ENCODE measurements at places on chromosomes 16 and 17.

DNA sequence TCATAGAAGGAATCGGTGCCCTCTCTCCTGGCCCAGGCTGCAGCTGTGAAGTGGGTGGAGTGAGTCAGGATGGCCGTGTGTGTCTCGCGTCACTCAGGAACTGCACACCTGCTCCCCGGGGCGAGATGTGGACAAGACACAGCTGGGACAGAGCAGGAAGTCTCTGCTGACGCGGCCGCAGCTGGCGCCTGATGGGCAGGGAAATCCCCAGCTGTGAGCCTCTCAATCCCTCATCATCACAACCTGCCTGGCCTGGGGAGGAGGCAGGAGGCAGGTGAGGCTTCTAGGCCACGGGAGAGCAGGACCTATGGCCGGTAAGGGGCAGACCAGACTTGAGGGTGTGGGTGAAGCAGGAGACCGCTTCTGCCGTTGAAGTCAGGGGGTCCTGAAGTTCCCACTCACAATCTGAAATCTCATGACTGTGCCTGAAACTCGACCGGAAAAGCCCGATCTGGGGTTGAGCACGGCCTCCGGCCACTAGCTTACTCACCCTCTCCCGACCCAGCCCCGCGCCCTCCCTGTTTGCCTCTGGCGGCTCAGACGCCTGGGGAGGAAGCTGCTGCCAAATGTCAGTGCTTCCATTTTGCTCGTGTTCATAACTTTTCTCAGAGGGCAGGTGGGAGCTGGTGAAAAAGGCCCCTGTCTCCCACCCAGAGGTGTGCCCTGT lies 1.1 kb upstream of the TRPV3 start:
- DNase-seq = peak; percentile 42

GRCh38 chr17:8502126-8502525 lies 66.4 kb downstream of the NDEL1 start:
- DNase-seq = no peak

- no peak for DNase-seq
These were observed 61.0 kb downstream of the ARHGAP17 start for GRCh38 chr16:24954137-24954536.

- no peak for DNase-seq
These were observed 24.4 kb upstream of the WSCD1 start for GRCh38 chr17:6045621-6046357.

DNA sequence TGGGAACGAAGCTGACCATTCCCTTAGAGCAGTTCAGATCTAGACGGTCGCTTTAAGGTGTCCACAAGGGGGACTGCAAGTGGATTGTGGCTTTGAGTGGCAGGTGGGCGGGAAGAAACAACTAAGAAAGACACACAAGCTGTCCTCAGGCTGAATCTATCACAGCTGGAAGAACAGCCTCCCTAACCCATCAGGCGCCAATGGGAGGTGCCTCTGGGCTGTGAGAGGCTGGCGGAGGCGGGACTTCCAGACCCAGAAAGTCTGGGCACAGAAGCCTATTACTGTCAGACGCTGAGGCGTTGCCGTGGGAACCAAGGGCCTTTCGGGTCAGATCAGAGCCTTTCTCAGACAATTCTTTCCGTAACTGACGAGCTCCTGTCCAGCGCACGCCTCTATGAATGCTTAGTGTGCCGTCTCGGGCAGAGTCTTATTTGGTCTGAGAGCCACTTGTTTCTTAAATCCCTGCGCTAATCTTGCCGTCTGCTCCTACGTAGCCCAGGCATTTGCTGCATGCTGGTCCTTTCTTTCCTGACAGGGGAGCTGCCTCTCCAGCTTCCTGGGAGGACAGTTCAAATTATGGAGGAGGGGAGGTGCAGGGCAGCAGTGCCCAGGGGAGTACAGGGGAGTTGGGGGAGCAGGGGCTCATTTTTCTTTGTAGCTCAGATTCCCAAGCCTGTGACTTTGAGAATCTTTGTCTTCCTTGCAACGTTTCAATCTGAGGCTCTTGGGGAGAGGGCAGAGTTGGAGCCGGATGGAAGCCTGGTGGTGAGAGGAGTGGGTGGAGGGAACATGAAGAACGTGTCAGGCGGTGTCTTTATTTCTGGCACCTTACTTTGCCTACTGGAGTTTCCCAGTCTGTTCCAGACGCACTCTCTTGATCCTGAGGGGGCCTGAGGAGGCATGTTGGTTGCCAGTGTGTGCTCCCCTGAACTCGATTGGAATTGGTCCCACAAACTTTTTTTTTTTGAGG lies 618.7 kb downstream of the KCNJ18 start:
- no peak for DNase-seq

GRCh38 chr17:74145756-74146155 lies 57.7 kb upstream of the RPL38 start:
- no peak for DNase-seq

- DNase-seq = no peak
These were observed 100.4 kb upstream of the DNAH17 start for GRCh38 chr17:78677303-78678221.

DNA sequence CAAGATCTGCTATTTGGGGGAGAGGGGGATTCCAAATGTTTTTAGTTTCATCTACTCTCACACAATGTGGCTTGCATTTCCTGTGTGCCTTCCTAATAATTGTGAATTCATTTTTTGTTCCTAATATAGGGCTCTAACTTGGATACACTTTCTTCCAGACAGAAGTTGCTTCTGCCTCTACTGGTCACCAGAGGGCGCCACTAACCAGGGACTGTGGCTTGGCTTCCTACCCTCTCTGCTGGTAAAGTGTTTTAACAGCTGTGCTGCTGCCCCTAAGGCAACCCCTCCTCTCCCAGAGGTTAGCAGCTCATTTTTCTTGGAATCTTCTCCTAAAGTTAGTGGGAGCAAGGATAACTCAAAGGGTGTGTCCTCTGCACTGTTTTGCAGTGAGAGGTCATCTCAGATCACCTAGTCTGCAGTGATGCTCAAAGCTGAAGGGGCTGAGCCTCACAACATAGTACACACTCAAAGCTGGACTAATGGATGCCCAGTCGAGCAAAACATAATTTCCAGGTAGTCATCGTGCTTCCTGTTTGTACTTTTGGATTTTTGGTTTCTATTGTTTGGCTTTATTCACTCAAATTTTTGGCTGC lies 5.0 kb upstream of the PRSS54 start:
- DNase-seq = no peak

- DNase-seq = no peak
These were observed 190.2 kb upstream of the MPHOSPH6 start for GRCh38 chr16:82360024-82360783.

DNA sequence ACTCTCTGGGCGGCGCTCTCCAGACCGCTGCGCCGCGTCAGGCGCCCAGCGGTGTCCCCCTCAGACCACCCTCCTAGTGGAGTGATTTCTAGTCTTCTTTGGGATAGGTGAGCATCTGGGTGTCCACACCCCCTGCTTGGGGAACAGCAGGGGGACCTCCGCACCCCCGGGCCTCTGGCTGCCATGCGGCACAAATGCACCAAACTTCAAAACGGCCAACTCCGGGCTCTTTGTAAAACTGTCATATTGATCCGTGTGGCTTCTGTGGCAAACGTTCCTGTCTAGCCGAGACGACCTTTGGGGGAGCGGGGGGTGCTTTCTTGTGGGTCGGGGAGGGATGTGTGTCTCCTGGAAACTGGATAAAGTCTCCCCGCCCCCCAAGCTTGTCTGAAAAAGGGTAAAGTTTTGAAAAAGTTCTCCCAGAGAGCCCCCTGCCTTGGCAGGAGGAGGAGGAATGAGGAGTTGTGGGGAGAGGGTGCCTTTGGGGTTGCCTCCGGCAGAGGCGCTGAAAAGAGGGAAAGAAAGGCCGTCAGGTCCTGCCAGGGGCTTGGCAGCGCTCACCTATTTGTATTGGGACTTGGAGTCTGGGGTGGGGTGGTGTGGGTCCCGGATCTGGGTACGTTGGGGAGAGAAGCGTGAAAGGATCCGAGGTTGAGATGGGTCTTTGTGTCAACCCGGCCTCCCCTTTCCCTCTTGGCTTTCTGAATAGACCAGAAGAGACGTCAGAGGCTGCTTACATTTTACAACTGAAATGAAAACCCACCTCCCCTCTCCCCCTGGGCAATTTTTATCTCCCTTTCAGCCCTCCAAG lies 2.2 kb upstream of the CHD3 start:
- DNase-seq = peak; percentile 61

DNA sequence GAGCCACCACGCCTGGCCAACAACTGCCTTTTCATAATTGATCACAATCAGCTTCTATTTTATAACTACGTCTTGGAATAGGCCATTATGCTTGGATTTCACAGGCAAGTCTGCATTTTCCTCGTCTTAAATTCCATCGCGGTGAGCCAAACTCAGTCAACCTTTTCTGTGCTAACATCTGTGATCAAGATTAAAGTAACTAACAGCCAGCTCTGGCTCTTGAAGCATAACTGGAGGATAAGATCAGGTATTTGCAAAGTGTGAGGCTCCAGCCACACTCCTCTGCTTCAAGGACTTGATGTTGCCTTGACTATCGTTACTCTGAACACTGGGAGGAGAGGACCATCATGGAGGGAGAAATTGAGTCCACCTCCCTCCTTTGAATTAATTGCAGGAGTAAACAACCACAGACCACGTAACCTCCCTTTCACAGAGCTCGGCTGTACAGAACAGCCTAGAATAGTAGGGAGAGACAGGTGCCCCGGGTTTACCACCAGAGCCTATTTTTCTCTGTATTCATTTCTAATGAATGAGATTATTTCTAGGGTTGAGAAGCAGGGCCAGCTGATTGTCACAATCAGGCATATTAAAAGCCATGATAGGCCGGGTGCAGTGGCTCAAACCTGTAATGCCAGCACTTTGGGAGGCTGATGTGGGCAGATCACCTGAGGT lies 143.0 kb downstream of the XYLT1 start:
- no peak for DNase-seq

DNA sequence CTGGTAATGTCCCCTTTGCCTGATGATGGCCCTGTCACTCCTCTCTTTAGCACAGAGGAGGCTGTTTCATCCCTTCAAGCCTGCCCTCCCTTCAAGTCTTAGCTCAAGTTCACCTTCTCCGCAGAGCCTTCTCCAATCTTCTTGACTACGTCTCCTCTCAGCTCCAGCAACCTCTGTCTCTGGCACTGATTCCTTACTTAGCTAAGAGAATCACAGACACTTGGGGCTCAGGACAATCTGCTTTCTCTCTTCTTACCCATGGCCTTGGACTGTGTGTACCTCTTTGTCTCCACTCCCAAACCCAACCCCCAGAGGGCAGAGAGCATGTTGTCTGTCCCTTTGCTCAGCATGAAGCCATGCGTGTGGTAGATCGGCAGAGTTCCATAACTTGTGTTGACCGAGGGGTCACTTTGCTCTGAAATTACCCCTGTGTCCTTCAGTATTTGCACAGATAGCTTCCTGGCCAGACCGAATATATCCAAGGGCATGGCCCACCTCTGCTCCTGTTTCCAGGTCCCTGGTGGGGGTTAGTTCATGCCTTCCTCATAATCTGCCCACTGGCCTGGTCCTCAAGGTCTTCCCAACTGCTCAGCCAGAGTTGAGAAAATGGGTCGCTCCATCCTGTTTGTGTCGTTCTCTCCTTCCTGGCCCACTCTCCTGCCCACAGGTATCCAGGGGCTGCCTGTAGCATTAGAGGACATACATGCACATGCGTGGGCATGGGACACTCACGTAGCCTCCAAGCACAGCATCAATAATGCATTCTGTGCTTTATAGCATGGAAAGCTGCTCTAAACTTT lies 41.6 kb downstream of the MAPT start:
- no peak for DNase-seq

DNA sequence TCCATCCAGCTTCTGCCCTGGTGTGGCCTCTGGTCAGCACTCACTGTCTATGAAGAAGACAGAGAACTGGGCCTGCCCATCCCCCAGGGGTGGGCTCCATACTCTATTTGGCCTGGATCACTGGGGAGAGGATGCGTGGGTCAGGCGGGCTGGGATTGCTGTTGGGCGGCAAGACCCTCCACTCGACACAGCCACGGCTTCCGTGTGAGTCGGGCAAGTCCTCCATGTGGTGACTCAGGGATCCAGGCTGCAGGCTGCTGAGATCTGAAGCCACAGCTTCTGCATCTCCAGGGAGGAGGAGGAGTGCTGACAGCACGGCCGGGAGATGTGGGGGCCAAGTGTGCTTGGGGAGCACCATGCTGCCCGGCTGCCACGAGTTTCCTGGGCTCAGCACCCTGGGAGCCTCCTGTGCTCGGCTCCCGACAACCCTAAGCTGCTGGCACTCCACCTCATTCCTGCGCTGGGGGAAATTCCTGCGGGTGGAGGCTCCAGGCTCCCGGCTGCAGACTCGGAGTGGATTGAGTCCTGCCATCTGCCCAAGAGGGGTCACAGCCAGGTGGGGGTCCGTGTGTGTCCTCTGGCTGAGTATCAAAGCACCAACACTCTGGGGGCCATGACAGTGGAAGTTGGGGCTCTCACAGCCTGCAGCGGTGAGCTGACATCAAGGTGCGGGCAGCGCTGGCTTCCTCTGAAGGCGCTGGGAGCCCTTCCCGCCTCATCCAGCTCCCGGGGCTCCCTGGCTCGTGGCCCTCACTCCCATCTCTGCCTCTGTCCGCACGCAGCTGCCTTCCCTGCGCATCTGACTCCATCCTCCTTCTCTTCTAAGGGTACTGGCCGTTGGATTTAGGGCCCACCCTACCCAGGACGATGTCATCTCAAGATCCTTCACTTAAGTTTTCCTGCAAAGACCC lies 24.4 kb upstream of the CBFA2T3 start:
- DNase-seq = no peak

DNA sequence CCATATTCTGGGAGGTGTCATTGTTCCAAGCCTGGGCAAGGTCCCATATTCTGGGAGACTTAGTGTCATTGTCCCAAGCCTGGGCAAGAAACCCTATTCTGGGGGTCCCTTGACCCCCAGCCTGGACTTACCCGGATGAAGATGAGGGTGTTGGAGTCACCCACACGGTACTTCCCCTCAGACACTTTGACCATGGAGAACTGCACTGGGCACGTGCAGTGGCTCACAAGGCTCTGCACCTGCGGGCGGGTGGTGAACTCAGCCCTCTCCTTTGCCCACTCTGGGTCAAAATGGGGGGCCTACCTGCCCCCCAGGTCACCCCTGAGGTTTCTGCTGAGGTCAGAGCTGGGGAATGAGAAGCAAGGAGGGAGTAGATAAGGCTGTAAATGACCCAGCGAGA lies 4.1 kb downstream of the GAS2L2 start:
- no peak for DNase-seq

DNA sequence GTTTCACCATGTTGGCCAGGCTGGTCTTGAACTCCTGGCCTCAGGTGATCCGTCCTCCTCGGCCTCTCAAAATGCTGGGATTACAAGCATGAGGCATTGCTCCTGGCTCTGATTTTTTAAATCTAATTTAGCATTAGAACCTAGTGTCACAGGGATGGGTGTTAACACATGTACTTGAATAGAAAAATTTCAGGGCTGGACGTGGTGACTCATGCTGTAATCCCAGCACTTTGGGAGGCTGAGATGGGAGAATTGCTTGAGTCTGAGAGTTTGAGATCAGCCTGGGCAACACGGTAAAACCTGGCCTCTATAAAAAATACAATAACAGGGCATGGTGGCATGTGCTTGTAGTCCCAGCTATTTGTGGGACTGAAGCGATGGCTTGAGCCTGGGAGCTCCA lies 6.0 kb upstream of the RNF135 start:
- DNase-seq = no peak
